GM12865 (cell line): ENCODE measurements at places on chromosomes 3 and 15.

GRCh38 chr3:81735334-81735733, 26.1 kb downstream of the GBE1 start:
- DNase-seq = no peak

DNA sequence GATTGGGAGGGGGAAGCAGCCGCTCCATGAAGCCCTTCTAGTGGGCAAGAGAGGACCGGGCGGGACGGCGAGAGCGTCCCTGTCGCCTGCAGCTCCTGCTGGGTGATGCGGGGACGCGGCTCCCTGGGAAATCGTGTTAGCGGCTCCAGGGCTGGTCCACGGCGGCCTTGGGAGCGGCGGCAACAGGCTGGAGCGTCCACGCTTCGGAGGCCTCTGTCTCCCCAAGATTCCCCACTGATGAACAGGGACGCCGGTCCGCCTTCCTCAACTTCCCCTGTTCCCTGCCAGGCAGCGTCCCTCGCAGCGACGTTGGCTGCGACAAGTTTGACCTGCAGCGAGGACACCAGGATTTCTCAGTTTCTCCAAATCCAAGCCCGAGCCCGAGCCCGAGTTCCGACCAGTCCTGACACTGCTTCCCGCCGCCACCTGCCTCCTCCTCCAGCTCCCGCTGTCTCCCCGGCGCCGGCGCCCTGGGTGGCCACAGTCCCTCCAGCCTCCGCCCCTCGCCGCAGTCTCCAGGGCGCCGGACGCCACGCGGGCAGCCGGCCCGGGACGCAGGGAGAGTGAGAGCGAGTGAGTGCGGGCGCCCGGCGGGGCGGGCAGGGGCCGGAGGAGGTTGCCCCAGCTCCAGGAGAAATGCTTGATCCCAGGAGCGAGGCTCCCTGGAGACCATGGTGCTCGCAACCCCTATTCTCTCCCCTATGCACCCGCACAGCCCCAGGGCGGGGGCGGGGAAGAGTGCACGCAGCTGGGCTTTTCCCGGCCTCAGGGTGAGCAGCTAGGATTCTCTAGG, 78.1 kb upstream of the RNF7 start:
- DNase-seq = no peak

DNA sequence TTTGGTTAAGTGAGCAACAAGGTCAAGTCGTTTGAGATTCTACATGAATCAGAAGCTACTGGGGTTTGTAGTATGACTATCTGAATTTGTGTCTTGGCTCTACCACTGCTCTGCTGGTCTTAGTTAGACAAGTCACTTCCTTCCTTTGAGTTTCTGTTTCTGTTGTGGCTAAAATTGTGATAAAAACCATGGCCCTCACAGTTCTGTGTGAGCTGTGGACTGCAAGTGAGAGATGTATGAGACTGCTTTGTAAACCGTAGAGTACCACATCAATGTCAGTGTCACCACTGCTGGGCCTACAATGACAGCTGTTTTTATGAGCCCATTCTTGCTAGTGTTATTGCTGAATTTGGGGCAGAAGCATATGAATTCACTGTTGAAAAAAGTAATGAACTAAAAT, 32.7 kb downstream of the RARB start:
- DNase-seq = peak; percentile 82

GRCh38 chr15:69766156-69766555, 313.5 kb downstream of the RPLP1 start:
- no peak for DNase-seq

- peak; percentile 41 for DNase-seq
Observed at GRCh38 chr15:65981837-65982626, 112.7 kb downstream of the RAB11A start.

GRCh38 chr3:12193485-12194165, 34.9 kb upstream of the TIMP4 start:
- peak; percentile 87 for DNase-seq

DNA sequence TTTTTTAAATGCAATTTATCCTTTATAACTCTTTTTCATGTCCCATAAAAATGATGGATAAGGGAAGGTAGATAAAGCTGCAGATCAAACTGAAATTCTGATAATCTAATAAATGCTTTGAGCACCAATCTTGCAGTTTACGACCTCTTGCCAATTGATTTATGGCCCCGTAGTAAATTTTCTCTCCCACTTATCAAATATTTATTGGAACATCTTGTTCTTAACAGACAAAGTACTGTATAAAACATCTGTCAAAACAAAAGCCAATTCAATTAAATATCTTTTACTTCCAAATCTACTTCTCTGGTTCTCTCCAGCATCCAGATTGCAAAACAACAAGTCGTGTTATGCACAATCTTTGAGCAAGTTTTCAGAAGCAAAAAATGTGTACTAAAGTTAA, 34.6 kb downstream of the POLR2M start:
- no peak for DNase-seq

DNA sequence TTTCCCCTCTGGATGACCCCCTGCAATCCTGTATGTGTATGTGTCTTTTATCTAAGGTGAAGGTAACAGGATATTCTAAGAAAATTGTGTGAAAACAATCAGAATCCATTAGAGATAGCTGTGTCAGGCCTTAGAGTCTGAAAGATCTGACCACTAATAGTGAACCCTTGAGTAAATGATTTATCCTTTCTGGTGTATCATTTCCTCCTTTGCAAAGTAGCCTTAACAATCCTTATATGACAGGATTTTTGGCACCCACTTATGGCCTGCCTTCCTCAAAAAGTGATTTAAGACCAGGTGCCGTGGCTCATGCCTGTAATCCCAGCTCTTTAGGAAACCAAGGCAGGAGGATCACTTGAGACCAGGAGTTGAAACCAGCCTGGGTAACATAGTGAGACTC, 110.2 kb downstream of the RBPMS2 start:
- DNase-seq = no peak

DNA sequence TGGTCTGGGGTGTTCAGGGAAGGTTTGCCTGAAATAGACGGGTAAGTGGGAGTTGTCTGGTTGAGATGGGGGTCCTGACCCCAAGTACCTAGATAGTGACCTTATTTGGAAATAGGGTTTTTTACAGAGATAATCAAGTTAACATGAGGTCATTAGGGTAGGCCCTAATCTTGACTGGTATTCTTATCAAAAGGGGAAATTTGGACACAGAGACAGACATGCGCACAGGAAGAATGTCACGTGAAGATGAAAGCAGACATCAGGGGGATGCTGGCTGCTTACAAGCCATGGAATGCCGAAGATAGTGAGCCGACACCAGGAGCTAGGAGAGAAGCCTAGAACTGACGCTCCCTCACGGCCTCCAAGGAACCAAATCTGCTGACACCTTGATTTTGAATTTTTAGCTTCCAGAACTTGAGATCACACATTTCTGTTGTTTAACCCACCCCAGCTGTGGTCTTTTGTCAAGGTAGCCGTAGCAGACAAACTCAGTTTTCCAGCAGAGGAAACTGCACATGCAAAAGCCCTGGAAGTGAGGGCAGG, 17.1 kb downstream of the BHLHE40 start:
- DNase-seq = no peak

DNA sequence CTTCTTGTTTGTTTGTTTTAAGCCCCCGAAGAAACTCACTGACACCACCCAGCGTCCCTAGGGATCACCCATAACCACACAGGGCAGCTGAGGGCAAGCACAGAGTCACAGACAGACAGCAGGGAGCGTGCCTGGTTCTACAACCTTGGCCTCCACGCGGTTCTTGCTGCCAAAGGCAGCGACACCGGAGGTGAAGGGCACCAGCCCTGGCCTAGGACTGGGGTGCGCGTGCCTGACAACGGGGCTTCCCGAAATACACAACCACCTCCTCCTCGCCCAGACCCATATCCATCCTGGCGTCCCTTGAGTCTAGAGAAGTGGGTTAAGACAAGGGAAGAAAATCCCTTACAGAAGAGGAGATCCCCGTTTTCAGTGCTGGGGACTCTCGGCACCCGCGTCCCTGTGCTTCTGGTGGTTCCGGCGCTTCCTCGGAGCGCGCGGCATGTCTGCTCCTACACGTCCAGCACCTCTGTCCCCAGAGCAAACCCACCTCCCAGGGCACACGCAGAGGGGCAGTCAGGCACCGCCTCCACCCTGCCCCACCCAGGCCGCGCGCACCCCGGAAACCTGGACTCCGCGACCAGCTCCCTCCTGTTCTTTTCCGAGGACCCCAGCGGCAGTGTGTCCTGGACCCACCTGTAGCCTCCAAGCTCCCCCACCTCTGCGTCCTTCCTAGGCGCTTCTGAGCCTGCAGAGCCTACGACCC, 911 bp downstream of the RFTN1 start:
- DNase-seq = peak; percentile 79

DNA sequence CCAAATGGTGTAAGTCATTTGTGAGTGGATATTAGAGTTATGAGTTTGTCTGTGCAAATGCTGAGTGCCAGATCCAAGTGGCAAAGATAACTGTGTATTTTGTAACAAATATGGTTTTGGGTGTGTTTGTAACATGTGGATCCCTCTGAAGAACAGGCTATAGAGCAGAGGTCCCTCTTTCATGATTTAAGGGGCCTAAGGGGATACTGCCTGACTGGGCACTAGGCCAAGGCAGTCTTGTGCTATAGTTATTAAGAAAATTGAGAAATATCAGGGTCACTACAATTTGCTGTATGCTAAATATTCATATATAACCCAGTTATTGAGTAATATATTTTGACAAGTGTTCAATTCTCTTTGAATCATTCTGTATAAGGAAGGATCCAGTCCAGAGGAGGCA, 555.6 kb upstream of the RGMA start:
- no peak for DNase-seq

- DNase-seq = no peak
Observed at GRCh38 chr3:13947912-13948311, 68.0 kb upstream of the WNT7A start.

DNA sequence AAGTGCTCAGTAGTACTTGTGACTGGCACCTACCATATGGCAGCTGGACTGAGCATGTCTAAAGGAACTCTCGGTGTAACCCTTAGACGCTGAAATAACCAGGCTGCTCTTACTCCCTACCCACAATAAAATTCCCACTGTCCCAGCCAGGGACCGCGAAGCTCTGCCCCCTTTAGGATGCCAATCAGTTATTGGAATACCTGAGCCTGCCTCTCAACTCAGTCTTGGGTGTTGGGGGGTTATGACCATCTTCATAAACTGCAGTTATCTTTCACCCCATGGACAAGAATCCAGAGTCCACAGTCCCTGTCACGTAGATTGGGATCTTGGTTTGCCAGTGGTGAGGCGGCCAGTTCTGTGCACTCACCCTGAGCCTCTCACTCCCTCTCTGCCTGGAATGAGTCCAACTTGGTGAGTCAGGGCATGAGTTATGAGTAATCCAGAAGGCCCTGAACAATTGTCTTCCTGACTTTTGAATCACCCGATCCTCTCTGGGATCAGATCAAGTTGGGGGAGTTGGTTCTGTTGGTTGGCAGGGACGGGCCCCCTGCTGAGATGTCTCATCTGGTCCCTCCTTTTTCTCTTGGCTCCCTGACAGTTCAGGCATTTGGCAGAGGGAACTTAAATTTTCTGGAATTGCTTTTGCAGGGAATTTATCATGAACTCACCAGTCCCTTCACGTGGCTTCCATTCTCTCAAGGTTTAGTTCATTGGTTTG, 120.1 kb upstream of the UBE2E1 start:
- DNase-seq = peak; percentile 41

GRCh38 chr15:60396100-60396499, 1.7 kb downstream of the ANXA2 start:
- no peak for DNase-seq

- DNase-seq = no peak
Observed at GRCh38 chr3:46085421-46086082, 58.3 kb upstream of the XCR1 start.

GRCh38 chr3:87196879-87197278, 30.2 kb upstream of the CHMP2B start:
- DNase-seq = no peak

GRCh38 chr3:60424942-60425341, 826.3 kb downstream of the FHIT start:
- no peak for DNase-seq

GRCh38 chr15:99137111-99137546, 32.2 kb downstream of the SYNM start:
- no peak for DNase-seq

- DNase-seq = no peak
Observed at GRCh38 chr3:136819392-136819730, 435 bp downstream of the SLC35G2 start.

DNA sequence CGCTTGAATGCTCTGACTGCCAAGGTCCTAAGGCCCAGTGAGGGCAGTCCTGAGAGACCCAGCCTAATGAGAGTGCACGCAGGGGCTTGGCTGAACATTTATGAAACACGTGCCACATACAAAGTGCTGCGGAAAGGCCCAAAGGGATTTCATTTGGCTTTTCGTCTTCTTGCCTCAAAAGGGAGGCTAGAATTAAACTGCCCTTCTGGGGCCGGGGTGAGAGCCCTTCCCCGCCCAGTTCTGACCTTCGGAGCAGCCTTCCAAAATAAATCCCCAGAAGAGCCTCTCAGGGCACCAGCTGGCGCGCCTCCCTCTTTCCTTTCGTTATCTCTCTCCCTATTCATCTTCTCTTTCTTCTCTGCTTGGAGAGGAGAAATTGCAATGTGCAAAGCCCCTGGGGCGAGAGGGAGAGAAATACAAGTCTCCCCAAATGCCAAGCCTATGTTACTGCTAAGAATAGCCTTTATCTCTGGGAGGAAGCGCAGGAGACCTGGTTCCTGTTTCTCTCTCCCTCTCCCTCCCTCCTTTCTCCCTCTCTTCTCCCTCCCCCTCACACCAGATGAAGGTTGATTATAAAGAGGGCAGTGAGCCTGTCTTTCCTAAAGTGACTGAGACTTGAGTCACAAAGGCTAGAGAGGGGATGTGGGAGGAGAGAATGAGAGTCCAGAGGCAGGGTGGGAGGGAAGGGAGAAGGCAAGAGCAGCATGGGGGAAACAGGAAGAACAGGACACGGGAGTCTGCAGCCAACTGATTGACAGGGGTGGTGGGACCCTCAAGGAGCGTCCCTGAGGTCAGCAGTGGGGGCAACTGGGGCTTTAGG, 36.7 kb upstream of the NDUFB4 start:
- DNase-seq = no peak

DNA sequence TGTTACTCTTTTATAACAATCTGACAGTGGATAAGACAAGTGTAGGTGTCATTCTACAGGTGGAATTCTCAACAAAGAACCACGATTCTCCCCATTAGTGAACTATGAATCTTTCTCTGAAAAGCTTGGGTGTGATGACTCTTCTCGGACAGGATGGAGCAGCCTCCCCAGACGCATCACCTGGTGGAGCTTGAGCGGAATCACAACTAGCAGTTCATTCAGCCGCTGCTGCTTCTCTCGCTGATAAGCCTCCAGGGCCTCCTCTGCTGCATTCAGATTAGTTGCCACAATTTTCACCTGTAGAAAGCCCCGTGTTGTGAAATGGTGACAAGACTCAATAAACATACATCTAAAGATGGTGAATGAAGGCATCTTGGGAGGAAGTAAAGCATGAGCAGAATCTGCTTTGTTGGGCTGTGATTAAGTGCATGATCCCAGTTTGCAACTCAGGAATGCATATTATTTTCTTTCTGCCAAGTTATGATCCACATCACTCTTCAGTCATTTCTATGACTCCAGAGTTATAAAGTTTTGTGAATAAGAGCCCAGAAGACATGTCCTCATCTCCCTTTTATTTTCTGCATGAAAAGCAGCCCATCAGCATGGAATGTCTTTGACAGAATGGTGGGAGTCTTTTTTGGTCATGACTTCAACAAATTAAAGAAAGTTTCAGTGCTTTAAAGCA, 93.6 kb downstream of the BOC start:
- DNase-seq = no peak

GRCh38 chr15:71011503-71012155, 103.6 kb upstream of the THSD4 start:
- peak; percentile 47 for DNase-seq

GRCh38 chr3:192336286-192336685, 391.1 kb downstream of the FGF12 start:
- no peak for DNase-seq
